Omental fat pad (tissue), 4 donors: ENCODE measurements at places on chromosomes 6 and 20. TPM values are rescaled to one million over a fixed set of nuclear protein-coding genes. Genes with fewer than 3 reads are reported as not detected.

- DNase-seq, result no peak
Measured at GRCh38 chr20:1296922-1297321, 30.8 kb downstream of the SNPH start.

DNA sequence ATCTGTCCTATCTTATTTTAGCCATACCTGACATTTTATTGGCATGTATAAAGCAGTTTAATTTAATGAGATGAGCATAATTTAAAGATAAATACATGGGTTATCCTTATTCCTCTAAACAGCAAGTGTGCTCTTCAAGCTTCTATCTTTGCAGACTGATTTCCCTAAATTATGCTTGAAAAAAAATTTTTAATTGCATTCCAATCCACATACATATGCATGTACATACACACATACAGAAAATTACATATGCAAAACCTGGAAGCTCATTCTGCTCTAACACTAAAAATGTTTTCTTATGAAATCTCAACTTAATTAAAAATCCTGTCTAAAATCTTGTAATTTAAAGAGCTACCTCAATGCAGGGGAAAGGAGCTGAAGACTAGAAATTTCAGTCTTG lies 35.3 kb downstream of the FKBP1C start:
- no peak for DNase-seq

PI16 gene
- total RNA-seq, result 5.4 TPM

DEFB126 gene
- total RNA-seq, result not detected

DNA sequence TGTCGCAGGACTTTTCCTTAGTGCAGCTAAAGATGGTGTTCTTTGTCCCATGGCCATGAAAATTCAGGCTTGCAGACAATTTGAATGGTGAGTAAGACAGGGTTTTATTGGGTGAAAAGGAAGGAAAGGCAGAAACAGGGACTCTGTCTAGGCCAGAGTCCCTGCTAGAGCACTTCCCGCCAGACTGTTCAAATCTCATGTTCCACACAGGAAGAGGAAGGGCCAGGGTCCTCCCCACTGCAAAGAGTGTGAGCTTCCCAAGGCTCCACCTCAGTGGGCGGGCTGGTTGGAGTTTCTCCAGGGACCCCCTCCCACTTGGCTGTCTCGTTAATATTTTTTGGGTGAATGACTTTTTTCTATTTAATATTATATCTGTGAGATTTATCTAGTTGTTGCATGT lies 29.0 kb downstream of the COL19A1 start:
- no peak for DNase-seq

DNA sequence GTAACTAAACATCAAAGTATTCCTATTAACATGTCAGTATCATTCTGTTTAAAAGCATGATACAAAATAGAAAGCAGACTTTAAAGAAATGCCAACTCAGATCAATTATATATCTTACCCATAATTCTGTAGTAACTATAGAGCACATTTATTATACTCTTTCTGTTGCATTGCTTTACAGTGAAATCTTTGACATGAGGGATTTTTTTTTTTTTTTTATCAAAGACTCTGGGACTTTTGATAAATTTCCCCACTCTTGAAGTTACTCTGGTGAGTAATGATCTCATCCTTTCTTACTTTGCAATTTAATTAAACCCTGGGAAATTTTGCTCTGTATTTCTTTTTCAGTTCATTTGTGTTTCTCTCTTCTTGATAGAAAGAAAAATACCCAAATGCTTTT lies 17.4 kb downstream of the ADGRF4 start:
- no peak for DNase-seq

GRCh38 chr6:48016020-48016755 lies 94.8 kb downstream of the PTCHD4 start:
- no peak for DNase-seq

DNA sequence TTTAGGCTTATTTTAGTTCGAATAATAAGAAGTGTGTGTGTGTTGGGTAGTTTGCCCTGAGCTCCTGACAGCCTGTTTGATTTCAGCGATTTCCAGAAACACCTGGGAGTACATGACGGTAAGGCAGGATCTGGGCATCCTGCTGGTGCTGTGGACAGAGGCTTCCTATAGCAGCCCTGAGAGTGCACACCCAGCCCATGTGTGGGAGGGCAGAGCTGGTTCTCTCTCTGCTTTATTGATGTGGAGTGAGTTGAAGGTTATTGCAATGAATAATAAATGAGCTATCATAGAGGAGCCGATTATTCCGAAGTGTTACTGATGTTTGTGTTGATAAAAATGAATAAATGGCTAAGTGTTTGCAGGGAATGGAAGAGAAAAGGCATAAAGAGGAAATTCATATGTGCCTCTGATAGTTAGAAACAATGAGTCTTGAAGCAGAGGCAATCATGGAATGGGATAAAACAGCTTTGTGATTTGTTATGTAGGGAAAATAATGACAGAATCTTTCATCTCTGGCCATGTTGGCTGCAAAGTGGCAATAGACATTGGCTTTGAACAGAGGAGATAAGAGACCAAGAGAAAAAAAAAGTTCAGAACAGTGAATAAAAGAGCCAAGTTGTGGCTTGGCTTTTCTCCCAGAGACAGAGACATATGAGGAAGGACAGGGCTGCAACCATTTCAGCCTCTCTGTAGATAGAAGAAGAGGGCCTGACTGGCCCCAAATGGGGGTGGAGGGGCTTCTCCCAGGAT lies 166.2 kb upstream of the CHD6 start:
- no peak for DNase-seq

CDKN1A gene
- total RNA-seq, result 126 TPM

- DNase-seq, result no peak
Measured at GRCh38 chr6:159832946-159833345, 32.9 kb downstream of the PNLDC1 start.

GRCh38 chr6:128350416-128351254 lies 169.8 kb downstream of the PTPRK start:
- DNase-seq, result no peak

GRCh38 chr6:40359808-40360207 lies 227.4 kb downstream of the LRFN2 start:
- no peak for DNase-seq

GRCh38 chr6:125346201-125346925 lies 44.6 kb upstream of the HDDC2 start:
- no peak for DNase-seq

GRCh38 chr6:127868338-127868737 lies 32.5 kb downstream of the THEMIS start:
- DNase-seq, result no peak

- DNase-seq, result no peak
Measured at GRCh38 chr20:54011346-54011745, 59.0 kb downstream of the BCAS1 start.

DNA sequence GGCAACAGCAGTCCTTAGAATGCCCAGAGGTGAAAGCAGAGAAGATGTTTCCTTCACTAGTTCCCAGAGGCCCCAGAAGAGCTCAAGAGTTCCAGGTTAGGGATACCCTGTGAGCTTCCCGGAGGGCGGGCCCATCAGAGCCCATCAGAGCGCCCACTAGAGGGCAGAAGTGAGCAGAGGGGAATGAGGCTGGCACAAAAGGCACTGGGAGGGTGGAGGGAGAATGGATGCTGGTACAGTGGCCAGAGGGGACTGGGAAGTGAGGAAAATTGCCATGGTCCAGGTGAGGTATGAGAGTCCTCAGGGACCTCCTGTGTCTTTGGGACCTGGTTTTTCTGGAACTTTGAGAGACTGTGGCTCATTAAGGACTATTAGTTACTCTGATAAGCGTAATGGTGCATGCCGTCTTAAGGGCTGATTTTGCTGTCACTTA lies 57.3 kb downstream of the LINC00237 start:
- no peak for DNase-seq

DNA sequence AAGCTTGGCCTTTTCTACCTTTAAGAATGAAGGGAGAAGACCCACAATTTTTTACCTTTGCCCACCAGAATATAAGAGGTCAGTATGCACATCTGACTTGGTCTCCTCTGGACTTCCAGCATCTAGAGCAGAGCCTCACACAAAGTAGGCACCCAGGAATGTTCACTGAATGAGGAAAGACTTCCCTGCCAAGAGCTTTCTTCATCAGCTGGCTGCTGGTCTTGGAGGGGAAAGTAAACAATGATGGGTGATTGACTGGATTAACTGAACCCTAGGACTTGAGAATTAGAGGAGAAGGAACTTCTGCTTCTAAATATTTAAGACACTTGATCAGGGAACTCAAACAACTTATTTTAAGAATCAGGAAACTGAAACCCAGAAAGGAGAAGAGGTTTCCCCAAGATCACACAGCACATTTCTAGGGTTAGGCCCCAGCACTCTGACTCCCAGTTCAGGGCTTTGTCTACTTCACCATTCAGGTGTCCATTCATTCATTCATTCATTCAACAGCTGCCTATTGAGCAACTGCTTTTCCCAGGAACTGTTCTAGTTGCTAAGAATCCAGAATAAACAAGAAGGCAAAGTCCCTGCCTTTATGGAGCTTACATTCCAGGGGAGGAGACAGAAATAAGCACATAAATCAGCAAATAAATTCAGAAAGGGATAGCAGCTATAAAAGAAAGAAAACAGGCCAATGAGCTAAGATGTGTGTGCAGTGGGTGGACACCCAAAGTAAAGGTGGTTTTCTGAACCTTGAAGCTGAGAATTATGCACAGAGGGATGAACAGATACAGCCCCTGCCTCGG lies 216.9 kb upstream of the LRFN2 start:
- DNase-seq, result no peak

GRCh38 chr6:4647414-4648365 lies 128.5 kb upstream of the CDYL start:
- DNase-seq, result peak; percentile 49

DNA sequence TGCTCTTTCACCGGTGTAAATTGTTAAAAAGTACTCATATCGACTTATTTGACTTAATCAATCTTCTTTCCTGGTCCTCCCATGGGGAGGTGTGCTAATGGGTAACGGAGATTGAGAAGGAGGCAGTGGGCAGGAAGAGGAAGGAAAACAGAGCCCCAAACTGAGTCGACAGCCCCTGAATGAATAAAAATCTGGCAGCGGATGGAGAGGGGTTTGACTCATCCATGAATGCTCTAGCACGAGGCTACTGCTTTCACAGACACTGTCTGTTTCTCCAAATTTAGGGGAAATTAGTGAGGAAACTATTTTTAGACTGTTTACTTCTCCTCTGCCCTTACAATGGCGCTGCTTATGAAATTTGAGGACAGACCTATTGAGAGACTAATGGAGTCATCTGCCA lies 142.2 kb upstream of the ATXN1 start:
- DNase-seq, result no peak

GRCh38 chr6:52510213-52510562 lies 66.7 kb downstream of the TRAM2 start:
- DNase-seq, result no peak

MDN1 gene
- 33.6 TPM for total RNA-seq

DNA sequence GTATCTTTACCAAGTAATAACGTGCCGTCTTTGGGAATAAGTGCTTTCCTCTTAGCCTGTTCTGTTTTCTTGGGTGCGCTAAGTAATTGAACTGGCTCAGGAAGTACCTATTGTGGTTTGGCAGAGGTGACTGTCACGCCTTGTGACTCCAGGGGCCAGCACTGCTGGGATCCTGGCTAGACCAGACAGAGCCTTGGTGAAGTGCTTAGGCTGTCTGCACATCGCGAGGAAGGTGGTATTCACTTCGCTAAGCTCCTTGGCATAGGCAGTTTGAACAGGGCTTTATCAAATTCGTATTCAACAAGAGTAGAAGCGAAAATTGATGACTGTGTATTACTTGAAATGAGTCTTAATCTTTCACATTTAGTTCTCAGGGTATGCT lies 17.6 kb downstream of the PRDM1 start:
- DNase-seq, result no peak

DNA sequence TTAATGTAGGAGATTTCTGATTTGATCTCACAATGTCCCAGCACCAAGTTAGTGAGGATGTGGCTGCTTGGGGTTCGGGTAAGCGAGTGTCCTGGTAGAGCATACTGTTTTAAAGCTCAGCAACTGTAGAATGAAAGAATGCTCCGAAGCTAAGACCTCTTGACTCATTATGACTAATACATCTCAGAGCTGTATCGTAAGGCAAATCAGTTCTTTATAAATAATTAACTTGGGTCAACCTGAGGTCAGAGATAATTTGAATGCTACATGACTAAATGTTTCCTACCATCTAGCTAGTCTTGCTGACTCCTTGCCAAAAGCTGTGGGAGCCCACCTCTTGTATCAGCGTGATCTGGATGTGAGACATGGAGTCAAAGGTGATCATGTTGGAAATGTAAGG lies 128.8 kb upstream of the PDE7B start:
- DNase-seq, result no peak

HINT3 gene
- total RNA-seq, result 19.3 TPM

- no peak for DNase-seq
Measured at GRCh38 chr6:107348224-107348623, 111.1 kb downstream of the PDSS2 start.

DNA sequence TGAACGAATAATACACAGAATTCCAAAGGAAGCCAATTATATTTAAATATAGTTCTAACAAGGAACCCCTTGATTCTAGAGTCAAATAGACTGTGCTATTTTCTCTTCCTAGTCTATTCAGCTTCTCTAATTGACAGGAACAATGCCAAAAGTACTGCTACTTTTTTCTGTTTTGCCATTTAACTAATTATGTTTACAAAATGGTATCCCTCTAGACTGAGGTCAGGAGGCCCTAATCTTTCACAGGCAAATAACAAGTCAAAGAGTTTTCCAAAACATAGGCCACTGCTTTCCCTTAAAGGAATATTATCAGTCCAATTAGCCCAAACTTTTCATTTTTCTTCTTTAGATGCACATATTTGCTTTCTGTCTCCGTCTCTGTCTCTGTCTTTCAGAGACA lies 539.3 kb downstream of the RFPL4B start:
- no peak for DNase-seq

DNA sequence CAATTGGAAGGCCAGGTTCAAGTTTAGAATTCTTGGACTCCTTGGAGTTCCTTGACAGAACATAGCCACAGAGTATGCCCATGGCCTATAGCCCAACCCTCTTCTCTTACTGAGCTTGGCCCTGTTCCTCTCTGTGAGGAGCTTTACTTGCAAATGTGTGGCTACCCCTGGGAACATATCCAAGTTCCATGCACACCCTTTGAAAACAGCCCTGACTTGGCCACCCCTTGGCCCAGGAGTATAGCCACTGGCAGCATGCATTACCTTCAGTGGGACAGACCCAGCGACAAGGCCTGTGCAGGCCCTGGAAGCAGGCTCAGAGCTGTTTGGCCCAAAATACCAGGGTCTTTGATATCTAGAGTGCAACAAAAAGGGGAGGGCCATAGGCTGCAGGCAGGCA lies 19.5 kb upstream of the MAS1 start:
- DNase-seq, result no peak

IRF4 gene
- 4.1 TPM for total RNA-seq

C20orf144 gene
- total RNA-seq, result not detected

- DNase-seq, result no peak
Measured at GRCh38 chr6:143744551-143745165, 66.9 kb downstream of the PHACTR2 start.

CGA gene
- total RNA-seq, result not detected

TUBB1 gene
- total RNA-seq, result 0.24 TPM

- no peak for DNase-seq
Measured at GRCh38 chr6:113644861-113645575, 212.1 kb upstream of the MARCKS start.

TP53TG5 gene
- not detected for total RNA-seq

GRCh38 chr20:42276718-42277602 lies 658.8 kb upstream of the CHD6 start:
- DNase-seq, result no peak
